Breast epithelium (tissue), 4 donors: ENCODE measurements at places on chromosomes 12 and 14. TPM values are rescaled to one million over a fixed set of nuclear protein-coding genes. Genes with fewer than 3 reads are reported as not detected.

TPH2 gene
- total RNA-seq = not detected

MDP1 gene
- total RNA-seq = 13.1 TPM

DNA sequence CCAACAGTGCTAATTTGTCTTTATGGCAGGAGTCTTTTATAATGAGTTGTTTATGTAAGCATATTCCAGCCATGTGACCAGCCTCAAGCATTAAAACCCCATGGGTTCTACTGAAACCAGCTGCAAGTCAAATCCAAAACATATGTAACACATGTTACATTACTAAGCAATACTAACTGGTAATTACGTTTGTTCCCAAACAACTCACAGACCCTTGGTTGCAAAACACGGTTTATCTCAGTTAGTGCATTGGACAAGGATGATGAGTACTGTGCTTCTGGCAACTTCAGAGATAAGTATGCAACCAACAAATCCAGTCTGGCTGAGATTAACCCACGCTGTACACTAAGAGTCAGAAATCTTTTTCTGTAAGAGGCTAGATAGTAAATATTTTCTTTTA lies 110.1 kb upstream of the FAR2 start:
- DNase-seq = no peak

- no peak for DNase-seq
Observed at GRCh38 chr12:91902860-91903683, 242.6 kb downstream of the BTG1 start.

- DNase-seq = no peak
Observed at GRCh38 chr14:85572011-85572410, 42.1 kb downstream of the FLRT2 start.

CD163L1 gene
- 14.9 TPM for total RNA-seq

DNA sequence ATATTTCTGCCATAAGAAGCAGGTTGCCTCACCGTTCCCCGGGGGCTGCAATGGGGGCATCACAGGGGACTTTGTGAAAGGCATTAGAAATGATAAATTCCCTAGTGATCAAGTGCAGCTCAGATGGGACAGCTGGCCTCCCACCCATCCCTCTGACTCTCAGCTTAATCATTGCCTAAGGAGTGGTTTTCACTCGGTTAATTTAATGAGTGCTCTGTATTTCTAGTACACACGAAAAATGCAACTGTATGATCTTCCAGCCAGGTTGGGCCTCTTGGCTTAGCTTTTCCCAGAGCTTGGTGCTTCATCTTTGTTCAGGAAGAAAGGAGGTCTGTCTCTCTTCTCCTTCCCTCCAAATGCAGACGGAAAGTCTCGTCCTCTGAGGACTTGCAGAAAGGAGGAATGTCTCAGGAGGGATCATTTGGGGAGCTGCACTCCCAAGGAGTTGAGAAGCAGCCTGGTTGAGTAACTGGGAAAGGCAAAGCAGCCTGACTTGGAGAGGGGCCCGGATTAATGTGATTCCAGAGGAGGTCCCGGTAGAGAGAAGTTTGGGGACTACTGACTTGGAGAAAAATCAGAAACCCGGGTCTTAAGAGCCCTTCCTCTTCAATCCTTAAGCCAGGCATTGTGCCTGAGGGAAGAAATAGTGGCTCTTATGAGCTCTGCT lies 7.2 kb downstream of the CD9 start:
- no peak for DNase-seq

DNA sequence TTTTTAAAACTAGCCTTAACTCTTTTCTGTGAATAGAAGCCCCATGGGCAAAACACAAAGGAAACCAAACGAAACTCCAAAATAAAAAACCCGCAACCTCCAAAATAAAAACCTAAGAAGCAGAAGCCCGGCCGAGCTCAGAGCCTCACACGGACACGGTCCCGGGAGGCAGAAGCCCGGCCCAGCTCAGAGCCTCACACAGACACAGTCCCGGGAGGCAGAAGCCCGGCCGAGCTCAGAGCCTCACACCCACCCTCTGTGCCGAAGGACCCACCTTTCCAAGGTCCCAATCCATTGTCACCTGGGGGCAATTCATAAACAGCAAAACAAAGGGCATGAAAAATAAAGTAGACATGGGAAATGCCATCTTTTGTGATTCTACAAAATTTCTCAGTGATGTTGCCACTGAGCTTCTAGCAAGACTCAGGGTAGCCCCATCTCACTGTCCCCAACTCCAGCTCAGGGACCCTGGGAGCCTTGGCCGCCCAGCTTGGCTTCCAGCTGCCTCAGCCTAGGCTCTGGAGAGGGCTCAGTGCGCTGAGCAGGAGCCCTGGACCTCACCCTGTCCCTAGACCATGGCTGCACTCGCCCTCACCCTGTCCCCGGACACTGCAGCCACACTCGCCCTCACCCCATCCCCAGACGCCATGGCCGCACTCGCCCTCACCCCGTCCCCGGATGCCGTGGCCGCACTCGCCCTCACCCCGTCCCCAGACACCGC lies 82.2 kb downstream of the GALNT9 start:
- no peak for DNase-seq

GRCh38 chr12:67220065-67220464 lies 49.1 kb upstream of the CAND1 start:
- DNase-seq = no peak

TBX5 gene
- total RNA-seq = 6.2 TPM

RNASE3 gene
- total RNA-seq = not detected

- DNase-seq = no peak
Observed at GRCh38 chr12:23431006-23431405, 518.5 kb downstream of the SOX5 start.

DNA sequence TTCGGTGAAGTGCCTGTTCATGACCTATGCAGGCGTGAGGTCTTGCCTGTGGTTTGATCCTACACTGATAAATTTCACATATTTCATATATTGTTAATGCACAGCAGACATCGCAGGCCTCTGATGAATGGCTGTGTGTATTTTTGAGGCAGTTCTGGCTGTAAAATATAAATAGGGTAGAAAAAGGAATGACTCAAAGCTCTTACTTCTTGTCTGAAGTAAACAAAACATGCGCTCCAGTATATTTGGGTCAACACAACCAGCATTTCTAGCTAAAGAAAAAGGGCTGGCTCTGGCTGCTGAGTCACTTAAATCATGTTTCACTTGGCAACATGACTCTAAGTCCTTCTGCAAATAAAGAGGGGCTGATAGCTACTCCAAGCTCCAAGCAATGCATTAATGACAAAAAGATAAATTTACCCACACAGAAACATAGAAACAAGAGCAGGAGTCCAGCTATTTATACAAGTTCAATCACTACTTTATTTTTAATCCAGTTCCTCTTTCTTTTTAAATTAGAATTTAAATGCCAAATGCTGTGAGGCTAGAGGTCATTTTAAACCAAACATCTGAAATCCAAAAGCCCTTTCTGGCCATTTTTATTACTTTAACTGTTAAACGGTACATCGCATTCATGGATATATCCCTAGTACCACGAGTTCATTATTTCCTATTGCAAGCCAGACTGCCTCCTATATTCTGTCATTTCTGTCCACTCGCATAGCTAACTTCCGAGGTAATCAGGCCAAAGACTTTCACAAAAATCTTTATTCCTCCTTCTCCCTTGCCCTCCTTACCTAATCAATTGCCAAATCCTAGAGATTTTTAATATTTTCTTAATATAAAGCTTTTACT lies 54.3 kb upstream of the TMCC3 start:
- no peak for DNase-seq

- no peak for DNase-seq
Observed at GRCh38 chr12:125773033-125773640, 707.9 kb downstream of the AACS start.

KLHL33 gene
- total RNA-seq = 0.64 TPM

KRT5 gene
- total RNA-seq = 413 TPM

GRCh38 chr12:109518820-109519665 lies 41.6 kb downstream of the UBE3B start:
- peak; percentile 3 for DNase-seq

GRCh38 chr14:104876251-104876699 lies 11.2 kb downstream of the CEP170B start:
- DNase-seq = no peak

DNA sequence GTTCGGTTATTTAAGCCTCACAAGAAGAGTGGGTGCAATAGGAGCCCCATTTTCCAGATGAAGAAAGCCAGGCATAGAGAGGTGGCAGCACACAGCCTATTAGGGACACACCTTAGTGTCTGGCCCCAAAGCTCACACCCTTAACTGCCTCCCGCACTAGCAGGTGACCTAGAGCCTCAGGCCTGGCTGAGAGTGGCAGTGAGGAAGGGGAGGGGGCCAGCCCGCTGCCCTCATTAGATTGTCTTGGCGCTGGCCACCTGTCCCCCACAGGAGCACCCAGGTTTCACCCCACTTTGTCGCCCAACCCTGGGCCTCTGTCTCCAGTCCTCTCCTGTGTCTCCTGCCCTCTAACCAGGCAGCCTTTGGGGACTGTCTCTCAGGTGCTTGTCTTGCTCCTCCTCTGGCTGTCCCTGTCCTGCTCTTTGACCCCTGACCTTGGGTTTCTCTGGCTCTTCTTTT lies 18.5 kb upstream of the PGF start:
- no peak for DNase-seq

DNA sequence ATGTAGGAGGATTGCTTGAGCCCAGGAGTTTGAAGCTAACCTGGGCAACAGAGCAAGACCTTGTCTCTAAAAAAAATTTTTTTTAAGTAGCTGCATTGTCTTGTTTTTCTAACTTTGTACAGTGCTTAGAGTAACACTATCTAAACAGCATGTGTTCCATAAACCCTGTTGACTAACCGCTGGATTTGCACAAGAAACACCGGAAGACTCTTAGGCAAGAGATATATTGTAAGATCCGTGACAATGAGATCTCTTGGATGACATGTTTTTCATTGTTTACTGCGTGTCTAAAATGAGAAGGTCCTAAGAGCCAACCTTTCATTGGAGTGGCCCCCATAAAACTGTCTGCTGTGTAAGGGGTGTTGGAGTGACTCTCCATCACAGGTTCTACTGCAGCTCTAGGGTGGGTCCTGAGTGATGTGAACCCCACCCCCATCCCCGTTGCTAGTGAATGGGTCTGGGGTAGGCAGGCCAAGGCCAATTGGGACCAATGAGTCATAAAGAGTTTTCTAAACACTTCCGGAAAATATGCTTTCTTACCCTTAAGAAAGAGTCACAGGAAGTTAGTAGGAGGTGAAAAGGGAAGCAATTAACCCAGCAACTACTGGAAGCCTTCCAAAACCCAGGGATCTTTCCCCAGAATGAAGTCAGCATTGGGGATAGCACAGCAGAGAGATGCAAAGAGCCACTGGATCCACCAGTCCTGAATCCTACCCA lies 24.3 kb upstream of the PCNX1 start:
- no peak for DNase-seq

KRT77 gene
- not detected for total RNA-seq

DNA sequence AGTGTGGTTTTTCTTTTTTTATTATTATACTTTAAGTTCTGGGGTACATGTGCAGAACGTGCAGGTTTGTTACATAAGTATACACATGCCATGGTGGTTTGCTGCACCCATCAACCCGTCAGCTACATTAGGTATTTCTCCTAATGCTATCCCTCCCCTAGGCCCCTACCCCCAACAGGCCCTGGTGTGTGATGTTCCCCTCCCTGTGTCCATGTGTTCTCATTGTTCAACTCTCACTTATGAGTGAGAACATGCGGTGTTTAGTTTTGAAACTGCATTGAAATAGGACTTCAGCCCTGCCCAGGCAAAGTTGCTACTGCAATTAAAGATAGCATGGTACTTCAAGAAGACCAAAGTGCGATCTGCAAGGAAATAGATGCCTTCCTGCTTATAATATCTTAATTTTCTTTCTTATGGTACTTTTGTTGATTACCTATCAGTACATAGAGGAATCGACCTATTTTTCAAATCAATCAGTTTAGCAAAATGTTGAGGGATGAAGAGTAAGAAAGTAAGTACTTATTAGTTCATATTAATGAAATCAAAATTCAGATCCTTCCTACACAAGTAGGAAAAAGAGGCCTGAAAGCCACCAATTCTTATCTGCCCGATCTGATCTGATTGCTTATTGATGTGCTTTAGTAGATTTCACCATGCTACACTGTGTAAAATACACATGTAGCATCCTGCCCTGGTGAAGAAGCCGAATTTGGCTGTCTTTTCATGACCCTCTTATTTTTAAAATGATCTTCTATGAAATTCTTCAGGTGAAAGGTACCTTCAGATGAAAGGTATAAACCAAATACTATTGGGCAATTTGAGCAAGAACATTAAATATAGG lies 1.6 kb downstream of the LTA4H start:
- no peak for DNase-seq

TPPP2 gene
- total RNA-seq = not detected

ARHGAP5 gene
- total RNA-seq = 189 TPM

PPP4R4 gene
- 7.9 TPM for total RNA-seq
